ENCODE measurements at places on chromosomes 5 and 9.

GRCh38 chr5:95963650-95964410 lies 2.2 kb upstream of the ELL2 start:
- DNase-seq = no peak

DNA sequence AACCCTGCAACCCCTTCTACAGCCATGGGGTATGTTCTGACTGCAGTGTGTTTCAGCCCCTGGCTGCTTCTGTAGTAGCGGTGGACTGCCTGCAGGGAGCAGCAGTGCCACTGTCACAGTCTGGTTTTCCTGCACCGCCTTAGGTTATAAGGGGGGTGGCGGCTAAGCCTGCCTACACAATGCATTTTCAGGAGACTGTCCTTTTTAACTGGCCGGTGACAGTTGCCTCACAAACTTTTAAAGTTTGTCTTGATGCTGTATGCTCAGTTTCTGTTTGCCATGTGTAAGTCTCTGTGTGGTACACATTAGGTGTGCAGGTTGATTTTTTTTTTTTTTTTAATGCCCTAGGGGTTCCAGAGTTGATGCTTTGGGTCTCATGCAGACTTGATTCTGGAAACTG lies 53.0 kb downstream of the NUP214 start:
- DNase-seq = peak; percentile 76

DNA sequence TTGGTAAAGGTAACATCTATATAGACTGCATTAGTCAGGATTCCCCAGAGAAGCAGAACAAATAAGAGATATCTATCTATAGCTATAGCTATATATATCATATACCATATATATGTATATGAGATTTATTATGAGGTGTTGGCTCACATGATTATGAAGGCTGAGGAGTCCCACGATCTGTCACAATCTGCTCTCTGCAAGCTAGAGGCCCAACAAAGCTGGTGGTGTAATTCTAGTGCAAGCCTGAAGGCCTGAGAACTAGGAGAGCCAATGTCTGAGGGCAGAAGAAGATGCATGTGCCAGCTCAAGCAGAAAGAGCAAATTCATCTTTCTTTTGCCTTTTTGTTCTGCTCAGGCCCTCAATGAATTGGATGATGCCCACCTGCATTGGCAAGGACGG lies 102.2 kb upstream of the PLPPR1 start:
- DNase-seq = no peak

- no peak for DNase-seq
Observed at GRCh38 chr5:27734838-27735237, 696.5 kb upstream of the CDH9 start.

DNA sequence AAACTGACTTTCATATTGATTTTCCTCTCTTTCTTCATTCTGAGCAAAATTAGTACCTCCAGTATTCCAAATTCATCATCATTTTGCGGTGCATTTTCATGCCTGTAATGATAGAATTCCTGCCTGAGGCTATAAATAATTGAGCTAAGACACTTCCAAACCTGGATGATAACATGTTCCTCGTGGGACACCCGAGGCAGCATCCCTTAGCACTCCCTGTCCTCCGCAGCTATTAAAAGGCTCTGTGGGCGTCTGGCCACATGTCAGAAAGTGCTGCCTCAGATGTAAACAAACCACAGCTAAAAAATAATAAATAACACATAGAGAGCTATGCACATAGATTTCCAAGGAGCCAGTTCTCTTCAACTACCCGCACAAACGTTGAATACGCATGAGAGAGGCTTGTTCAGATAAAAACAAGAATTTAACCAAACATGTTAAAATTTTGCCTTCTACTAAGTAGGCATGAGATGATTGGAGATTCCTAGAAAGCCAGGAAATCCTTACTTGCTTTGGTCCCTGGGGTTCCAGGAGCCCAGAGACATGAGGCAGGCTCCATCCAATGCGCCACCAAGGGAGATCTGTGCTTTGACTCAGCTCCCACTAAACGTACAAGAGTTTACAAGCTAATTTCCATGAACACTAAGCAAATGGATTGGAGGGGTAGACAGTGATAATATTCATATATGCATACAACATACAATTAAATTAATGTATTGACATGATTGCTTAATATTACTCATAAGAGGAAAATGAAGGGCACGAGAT lies 82.7 kb downstream of the SHC3 start:
- DNase-seq = no peak

DNA sequence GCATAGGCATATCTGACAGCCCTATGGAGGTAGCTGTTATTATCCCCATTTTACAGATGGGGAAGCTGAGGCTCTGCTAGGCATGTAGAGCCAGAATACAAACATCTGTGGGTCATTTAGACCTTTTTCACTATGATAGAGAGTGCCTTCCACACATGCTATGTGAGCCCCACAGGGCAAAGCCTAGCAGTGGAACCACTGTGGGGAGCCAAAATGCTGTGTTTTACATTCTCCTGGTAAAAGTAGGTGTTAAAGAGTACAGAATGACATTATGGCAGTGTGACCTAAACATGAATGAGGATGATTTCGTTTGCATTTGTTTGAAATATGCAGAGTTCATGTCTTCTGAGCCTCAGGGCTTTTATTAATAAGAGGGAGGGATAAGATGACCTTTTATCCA lies 265.2 kb downstream of the MAST4 start:
- no peak for DNase-seq

- peak; percentile 35 for DNase-seq
Observed at GRCh38 chr9:107044872-107045271, 181.9 kb downstream of the ZNF462 start.

DNA sequence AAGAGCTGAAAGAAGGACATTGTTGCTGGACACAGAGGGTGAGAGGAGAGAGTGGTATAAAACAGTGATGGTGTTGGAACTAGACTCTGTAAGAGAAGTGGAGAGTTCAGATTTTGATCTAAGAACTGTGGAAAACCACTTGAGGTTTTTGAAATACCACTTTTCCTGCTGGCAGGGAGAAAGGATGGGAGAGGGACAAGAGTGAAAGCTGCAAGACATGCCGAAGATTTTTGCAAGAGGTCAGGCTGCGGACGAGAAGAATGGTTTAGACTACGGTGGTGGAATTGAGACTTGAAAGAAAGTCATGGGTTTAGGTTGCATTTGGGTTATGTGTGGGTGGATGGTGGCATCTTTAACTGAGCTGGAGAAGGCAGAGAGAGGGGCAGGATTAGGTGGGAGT lies 202.2 kb upstream of the RPS23 start:
- no peak for DNase-seq

GRCh38 chr5:32029261-32029660 lies 144.9 kb downstream of the GOLPH3 start:
- DNase-seq = no peak

- DNase-seq = peak; percentile 60
Observed at GRCh38 chr5:157548513-157549282, 26.9 kb downstream of the ADAM19 start.

DNA sequence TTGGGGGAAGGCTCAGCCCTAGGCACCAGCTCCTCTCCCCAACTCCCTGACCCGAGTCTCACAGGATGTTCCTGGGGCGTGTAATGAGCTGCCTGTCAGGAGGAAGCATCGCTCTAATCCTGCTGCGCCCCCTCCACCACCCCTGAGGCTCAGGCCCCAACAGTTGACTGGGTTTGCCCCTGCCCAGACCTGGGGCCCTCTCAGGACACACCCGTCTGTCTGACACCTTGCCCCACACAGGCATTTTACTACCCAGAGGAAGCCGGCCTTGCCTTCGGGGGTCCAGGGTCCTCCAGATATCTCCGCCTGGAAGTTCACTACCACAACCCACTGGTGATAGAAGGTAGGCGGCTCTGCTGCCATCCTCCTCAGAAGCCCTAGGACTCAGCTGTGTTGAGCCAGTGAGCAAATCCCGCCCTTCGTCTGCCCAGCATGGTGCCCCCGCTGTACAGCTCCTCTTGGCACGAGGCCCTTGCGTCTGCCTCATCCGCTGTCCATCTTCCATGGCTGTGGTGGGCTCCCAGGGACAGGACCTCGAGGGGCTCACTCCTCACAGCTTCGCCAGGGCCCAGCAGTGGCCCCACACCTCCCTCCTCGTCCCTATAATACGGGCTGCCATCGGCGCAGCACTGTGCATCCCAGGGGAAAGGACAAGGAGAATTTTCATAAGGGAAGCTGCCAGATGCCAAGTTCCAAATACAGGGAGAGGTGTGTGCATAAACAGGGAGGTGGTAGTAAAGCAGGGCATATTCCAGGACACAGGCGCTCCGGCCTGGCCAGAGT lies 8.0 kb downstream of the DBH start:
- no peak for DNase-seq

DNA sequence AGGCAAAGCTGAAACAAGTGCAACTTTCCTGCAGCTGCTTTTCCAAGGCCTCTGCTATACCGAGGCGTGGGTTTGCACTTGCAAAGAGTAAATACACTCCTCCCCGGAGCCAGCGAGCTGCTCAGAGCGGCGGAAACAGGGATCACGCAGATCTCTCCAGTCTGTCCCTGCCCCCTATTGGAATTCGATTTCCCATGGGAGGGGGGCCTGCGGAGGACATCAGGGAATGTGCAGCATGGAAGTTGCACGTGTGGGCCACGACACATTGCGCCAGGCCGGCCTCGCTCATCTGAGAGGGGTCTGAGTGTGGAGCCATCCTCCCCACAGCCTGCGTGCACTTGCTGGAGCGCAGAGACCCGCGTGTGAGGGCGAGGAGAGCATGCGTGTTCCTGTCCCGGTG lies 104.3 kb upstream of the PHYKPL start:
- no peak for DNase-seq

- DNase-seq = no peak
Observed at GRCh38 chr5:86837610-86838009, 219.9 kb downstream of the COX7C start.

GRCh38 chr9:18776836-18777820 lies 255.9 kb downstream of the SAXO1 start:
- no peak for DNase-seq

DNA sequence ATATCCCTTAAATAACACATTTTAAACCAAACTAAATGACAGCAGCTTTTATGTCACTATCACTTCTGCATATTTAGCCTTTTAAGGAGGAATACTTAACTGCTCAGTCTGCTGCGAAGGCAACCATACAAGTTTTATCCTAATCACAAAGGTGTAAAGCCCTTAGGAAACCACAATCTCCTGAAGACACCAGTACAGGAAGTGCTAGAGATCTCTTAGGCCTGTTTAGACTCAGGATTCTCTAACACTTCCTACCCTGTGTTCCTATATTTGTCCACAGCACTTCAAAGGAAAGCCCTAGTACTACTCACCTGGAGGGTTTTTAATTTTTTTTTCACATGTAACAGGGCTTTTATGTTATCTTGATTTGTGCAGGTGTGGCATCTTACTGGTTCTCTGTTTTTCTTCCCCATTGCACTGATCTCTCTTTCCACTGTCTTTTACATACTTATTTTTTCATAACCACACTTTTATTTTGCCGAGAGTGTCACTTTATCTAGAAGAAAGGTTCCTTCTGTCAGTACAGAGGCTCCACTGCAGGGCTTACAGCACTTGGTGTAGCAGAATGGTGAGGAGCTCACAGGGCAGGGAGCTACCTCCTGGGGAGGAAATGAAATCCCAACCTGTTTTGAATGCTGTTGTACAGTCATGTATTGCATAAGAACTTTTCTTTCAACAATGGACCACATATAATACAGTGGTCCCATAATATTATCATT lies 1060.6 kb upstream of the ACO1 start:
- DNase-seq = no peak

DNA sequence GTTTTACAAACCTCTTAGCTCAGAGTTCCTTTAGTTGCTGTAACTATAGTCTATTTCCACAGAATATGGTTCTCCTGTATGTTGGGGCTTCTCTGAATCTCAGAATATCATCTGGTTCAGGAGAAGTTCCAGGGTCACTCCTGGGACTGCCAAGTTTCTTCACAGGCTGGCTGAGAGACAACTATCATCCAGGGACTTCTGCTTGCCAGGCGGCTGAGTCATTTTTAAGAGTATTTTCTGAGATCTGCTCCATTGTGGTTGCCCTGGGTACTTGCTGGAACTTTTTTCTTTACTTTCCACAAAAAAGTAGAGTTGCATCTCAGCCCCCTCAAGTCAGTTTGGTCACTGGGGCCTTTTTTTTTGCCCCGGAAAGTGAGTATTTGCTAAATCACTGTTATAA lies 566.5 kb downstream of the LRRC70 start:
- no peak for DNase-seq

- DNase-seq = no peak
Observed at GRCh38 chr5:134547999-134548658, 22.7 kb downstream of the JADE2 start.

DNA sequence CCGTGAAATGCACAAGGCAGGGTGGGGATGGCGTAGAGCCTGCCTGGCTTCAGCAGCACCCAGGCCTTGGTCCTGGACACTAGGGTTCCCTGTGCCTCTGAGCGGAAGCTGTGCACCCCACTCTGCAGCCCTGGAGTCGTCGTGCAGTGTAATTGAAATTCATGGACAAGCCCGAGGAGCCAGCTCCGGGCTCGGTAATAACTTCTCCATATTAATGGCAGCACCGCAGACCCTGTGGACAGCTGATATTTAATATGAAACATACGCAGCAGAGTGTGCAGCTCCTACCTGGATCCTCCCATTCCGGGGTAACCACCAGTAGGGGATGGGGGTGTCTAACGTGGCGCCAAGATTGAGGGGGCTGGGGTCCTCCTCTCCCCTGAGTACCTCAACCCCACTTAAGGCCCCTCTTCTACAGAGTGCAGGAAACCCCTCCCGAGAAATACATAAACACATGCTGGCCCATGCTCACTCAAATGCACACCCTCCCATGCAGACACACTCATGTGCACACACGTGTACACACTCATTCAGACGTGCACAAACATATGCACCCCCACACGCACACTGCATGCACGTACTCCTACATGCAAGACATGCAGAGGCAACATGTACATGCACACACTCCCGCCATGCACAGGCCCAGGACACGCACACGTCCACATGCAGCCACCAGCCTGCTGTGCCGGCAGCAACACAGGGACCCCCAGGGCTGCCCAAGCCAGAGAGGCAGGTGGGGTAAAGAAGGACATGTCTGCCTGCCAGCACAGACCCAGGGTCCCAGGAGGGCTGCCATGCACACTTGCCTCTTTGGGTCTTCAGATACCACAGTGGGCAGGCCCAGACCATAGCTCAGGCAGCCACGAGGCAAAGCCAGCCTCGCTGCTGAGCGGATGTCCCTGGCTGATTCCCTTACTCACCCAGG lies 8.1 kb downstream of the ADAMTS2 start:
- no peak for DNase-seq

GRCh38 chr9:96137671-96138429 lies 164.1 kb downstream of the HSD17B3 start:
- DNase-seq = no peak

- DNase-seq = no peak
Observed at GRCh38 chr5:42994555-42995359, 45.4 kb downstream of the ANXA2R start.

DNA sequence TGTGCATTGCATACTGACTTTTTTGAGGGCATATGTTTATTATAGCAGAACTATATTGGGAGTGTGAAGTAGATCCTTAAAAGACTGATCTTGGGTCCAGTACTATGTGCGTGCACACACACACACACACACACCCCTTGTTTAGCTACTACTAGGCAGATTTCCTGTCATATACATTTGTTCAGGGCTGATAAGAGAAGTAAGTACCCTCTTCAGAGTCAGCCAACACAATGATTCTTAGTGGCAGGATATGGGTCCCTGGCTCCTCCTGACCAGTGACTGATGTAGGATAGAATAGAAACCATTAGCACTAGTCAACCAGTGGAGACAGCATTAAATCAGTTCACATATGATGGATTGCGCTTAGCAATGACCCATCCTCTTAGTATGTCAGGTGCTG lies 76.2 kb upstream of the MIER3 start:
- DNase-seq = no peak
